Hindlimb muscle (tissue), 1 donor: ENCODE measurements at places on chromosomes 4 and X. TPM values are rescaled to one million over a fixed set of nuclear protein-coding genes. Genes with fewer than 3 reads are reported as not detected.

Gene KIAA1210
- polyA plus RNA-seq = 0.12 TPM

Gene TRIM2
- polyA plus RNA-seq = 18.7 TPM

Gene GYPE
- polyA plus RNA-seq = 2.6 TPM

Gene UNC5C
- polyA plus RNA-seq = 0.46 TPM

Gene EDA
- polyA plus RNA-seq = 20.7 TPM

Gene RIBC1
- polyA plus RNA-seq = 1.1 TPM

Gene ART3
- polyA plus RNA-seq = 36.1 TPM

Gene TMEM47
- polyA plus RNA-seq = 90.9 TPM

Gene GLRA3
- not detected for polyA plus RNA-seq

Gene HS6ST2
- 48.2 TPM for polyA plus RNA-seq

Gene ESX1
- not detected for polyA plus RNA-seq

Gene ATP8A1
- polyA plus RNA-seq = 4.6 TPM

Gene MAGEE1
- 2.8 TPM for polyA plus RNA-seq

Gene ADH1C
- 7.0 TPM for polyA plus RNA-seq

Gene TNIP3
- polyA plus RNA-seq = 0.15 TPM

Gene RADX
- polyA plus RNA-seq = 2.9 TPM

Gene ASB11
- 14.3 TPM for polyA plus RNA-seq

Gene UGT2B15
- polyA plus RNA-seq = not detected
